ENCODE measurements at places on chromosomes 13 and 19.

DNA sequence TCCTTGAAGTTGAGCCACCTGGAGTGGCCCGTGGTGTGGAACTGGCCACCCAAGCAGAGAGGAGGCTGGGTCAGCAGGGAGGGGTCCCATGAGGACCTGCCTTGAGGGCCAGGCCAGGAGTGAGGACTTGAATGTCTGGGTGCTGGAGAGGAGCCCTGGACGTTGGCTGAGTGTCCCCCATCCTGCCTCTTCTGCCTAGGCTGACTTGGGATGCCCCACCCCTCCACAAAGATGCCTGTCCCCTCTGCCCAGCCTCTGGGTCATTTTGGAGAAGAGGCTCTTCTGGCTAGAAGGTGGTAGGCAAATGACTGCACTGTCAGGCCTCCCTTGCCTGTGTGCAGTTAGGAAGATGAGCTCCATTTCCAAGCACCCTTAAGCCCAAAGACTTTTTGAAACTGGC lies 1.7 kb downstream of the SSBP4 start:
- no peak for DNase-seq

- no peak for DNase-seq
These were observed 13.7 kb downstream of the UBE2L5 start for GRCh38 chr13:30435911-30436451.

- no peak for DNase-seq
These were observed 2.0 kb downstream of the NFIC start for GRCh38 chr19:3368441-3368795.

DNA sequence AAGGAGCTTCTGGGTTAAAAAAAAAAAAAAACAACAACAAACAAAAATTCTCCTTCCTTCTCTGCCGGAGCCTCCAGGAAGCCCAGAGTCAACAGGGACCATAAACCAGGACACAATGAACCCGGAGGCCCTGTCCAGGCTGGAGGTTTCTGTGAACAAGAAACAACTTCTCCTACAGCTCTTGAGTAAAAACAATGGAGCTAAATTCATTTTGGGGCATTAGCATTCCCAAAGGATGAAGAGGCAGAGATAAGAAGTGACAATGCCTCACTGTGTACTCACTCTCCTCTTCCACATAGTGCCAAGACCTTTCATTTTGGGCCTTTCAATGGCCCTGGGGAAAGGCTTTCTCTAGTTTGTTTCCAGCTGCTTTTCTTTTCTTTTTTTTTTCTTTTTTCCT lies 9.0 kb downstream of the RHPN2 start:
- DNase-seq = peak; percentile 43

- no peak for DNase-seq
These were observed 90.8 kb downstream of the SERP2 start for GRCh38 chr13:44464471-44464870.

GRCh38 chr13:111488486-111489132 lies 168.2 kb downstream of the TEX29 start:
- DNase-seq = no peak
